ENCODE measurements at places on chromosomes 16 and 17.

- DNase-seq, result no peak
These were observed 4.8 kb downstream of the SCGB1C2 start for GRCh38 chr17:142102-142661.

GRCh38 chr16:85228970-85229430 lies 116.7 kb upstream of the CIBAR2 start:
- DNase-seq, result no peak

DNA sequence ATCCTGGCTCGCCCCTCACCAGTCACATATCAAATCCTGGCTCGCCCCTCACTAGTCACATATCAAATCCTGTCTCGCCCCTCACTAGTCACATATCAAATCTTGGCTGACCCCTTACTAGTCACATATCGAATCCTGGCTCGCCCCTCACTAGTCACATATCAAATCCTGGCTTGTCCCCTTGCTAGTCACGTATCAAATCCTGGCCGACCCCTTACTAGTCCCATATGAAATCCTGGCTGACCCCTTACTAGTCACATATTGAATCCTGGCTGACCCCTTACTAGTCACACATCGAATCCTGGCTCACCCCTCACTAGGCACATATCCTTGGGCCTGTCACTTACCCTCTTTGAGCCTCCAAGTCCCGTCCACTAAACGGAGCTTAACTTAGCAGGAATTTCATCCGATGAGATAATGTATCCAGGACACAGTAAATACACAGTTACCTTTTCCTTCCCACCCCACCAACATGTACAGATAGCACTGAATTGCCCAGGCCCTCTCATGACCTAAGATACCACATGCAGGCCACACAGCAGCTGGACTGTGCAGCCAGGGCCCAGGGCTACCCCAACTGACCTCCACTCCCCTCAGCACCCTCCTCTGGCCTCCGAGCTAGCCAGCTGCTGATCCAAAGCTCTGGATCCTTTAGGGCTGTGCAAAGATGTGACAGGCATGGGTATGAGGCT lies 157.8 kb upstream of the RPH3AL start:
- DNase-seq, result no peak

- DNase-seq, result peak; percentile 70
These were observed 1.7 kb downstream of the HEXIM1 start for GRCh38 chr17:45149669-45150664.

GRCh38 chr16:588639-588888 lies 1.3 kb upstream of the RAB40C start:
- DNase-seq, result no peak

- DNase-seq, result no peak
These were observed 312.7 kb upstream of the CCL2 start for GRCh38 chr17:33942414-33942813.

GRCh38 chr16:55062442-55062841 lies 131.8 kb downstream of the IRX5 start:
- DNase-seq, result no peak

- no peak for DNase-seq
These were observed at the start of the genes CXCL16 and ZMYND15 for GRCh38 chr17:4739122-4740024. CXCL16 (minus strand) TSS chr17:4739928; CDS start chr17:4739339, 589 bp downstream. ZMYND15 (plus strand) TSS chr17:4739833; CDS start chr17:4740549, 716 bp downstream.

- no peak for DNase-seq
These were observed 15.7 kb upstream of the RNF213 start for GRCh38 chr17:80244871-80245509.

DNA sequence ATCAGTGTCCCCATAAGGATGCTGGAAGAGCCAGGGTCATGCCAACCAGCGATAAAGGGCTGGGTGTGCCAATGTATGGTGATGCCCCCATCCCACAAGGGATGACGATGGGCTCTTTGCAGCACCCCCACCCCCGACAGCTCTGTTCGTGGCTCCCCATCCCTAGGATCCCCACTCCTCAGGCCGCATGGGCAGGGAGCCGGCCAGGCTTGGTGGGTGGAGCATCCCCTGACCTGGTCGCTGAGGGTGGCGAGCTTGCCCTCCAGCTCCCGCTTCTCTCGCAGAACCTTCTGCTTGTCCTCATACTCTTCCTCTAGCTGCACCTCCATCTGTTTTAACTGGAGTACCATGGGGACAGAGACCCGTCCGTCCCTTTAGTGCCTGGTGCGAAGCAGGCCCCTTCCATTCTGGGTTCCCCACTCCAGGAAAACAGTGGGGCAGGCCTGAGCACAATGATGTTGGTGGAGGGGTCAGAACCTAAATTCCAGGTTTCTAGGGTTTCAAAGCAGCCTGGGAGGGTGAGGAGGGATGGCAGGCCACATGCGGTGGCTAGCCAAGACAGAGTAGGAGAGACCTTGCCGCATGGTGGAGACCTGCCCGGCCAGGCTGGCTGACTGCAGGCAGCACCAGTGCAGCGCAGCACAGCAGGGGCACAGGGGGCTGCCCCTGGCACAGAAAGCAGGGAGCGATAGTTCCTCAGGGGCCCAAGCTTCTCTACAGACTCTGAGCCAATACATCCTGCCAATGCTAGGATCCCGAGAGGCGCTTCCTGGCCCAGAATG lies 50.3 kb downstream of the PIPOX start:
- no peak for DNase-seq

DNA sequence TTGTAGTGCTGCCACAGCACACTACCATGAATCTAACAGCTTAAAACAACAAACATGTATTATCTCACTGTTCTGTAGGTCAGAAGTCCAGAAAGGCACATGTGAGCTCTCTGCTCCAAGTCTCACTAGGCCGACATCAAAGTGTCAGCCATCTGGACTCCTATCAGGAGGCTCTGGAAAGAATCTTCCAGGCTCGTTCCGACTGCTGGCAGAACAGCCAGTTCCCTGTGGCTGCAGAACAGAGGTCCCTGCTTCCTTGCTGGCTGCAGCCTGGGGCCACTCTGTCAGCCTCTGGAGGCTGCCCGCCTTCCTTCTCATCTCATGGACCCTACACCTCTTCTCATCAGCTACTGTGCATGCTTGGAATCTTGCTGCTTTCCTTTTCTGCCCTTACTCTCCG lies 168.9 kb downstream of the CBLN1 start:
- no peak for DNase-seq

DNA sequence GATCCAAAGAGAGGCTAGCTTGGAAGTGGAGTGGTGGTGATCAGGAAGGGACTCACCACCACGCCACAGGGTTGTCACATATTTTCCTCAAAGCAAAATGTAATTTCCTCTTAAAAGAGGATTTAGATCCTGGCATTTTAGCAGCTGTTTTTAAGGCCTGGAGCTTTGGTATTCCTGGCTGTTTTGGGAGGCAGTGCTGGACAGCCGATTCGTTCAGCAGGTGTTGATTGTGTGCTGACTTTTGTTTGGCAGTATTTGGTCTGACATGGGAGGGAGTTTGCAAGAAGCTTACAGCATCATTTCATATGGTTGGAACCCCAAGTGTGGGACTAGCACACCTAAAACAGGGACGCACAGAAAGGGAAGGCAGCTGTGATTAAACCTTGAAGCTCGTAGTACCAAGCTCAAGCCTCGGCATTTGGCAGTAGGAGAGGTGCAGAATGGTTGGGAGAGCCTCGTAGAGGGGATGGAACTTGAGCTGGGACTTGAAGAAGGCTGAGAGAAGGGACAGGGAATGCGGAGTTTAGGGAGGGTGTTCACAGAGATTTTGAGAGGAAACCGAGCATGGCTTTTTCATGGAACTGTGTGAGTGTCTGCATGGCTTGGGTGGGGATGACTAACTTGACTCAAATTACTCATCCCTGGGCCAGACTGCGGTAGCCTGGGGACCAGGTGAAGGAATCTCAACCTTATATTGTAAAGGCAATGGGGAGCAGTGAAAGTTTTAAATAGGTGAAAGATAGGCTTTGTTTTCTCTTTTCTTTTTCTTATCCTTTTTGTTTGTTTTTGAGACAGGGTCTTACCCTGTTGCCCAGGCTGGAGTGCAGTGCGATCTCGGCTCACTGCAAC lies 52.3 kb downstream of the RPTOR start:
- DNase-seq, result no peak

GRCh38 chr17:80166446-80166845 lies 3.4 kb upstream of the CARD14 start:
- no peak for DNase-seq

- DNase-seq, result no peak
These were observed 36.1 kb upstream of the ATP2C2 start for GRCh38 chr16:84331998-84332780.

GRCh38 chr16:46897471-46897870 lies 13.3 kb downstream of the GPT2 start:
- no peak for DNase-seq

DNA sequence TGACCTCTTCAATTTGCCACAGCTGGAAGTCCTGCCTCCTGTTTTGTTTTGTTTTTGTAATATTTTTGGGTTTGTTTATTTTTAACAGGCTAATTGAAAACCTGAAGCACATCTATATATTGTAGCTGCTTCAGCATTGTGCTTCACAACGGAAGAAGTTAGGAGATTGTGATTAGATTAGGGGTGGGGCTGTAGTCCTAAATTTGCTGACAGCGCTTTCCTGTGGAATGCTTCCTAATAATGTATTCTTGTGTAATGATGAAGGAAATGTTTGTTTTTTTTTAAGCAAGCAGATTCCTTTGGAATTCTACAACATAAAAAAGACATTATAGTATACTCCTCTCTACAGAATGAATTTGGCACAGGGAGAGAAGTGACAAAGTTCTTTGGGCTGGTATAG lies 70.1 kb downstream of the NLK start:
- no peak for DNase-seq

- peak; percentile 79 for DNase-seq
These were observed 352 bp downstream of the MARF1 start for GRCh38 chr16:15642557-15643047.

DNA sequence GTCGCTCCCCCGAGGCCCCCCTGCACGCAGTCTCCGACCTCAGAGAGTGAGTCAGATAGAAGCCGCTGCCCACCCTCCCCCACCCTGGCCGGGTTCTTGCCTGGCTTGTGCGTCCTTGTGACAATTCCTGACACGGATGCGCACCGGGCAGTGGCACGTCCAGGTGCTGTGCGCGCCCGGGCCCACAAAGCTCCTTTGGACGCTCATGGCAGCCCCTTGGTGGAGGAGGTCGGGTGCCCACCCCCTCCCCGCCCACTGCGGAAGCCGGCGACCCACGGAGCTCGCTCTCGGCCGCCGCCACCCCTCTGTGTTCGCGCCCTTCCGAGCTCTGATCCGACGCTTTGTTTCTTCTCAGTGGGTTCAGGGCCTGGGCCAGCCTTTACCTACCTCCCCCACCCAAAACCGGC lies 662 bp upstream of the TUBB3 start:
- DNase-seq, result no peak

DNA sequence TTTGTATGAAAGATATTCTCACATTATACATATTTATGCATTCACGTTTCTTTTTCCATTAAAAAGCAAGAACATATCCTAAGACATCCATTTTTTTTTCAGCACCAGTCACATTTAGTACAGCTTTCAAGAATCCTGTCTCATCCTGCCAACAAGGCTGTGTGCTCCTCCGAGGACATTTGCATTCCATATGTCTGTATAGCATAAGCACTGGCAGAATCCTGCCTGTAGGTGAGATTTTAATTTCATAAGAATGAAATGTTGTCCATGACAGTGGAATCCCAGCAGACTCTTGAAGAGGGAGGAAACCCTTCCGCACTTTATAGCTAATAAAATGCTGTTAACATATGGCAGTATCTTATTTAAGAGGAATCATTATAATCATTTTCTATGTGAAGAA lies 2.9 kb upstream of the PMP22 start:
- no peak for DNase-seq

DNA sequence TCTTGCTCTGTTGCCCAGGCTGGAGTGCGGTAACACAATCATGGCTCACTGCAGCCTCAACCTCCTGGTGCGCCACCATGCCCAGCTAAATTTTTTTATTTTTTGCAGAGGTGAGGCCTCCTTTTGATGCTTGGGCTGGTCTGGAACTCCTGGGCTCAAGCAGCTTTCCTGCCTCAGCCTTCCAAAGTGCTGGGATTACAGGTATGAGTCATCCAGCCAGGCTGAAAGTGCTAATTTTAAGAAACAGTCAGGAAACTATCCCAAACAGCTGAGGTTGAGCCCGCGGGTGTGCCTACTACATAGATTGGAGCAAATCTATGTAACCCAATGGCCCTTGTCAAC lies 738 bp upstream of the XPO6 start:
- DNase-seq, result no peak

DNA sequence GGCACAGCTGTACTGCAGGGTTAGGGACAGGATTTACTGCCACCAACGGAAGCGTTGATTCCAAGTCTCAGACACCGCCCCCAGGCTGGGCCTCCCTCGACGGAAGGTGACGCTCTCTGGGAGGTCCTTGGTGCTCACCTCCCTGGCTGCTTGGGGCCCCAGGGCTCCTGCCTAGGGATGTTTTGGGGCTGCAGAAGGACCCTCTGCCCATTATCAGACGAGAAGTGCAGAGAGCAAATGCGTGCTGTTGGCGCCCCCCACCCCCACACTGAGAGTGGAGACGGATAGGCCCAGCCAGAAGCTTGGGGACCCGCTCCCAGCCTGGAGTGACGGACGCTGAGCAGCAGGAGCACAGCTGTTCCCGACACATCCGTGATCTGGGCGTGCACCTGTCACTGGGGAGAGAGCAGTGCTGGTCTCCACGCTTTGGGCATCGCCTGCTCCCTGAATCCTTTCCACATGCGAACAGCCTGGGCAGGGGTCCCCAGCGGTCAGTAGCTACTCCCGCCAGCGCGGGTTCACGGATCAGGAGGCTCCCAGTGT lies 5.1 kb upstream of the SOX8 start:
- no peak for DNase-seq

GRCh38 chr16:50267151-50267631 lies 840 bp downstream of the ADCY7 start:
- DNase-seq, result no peak

DNA sequence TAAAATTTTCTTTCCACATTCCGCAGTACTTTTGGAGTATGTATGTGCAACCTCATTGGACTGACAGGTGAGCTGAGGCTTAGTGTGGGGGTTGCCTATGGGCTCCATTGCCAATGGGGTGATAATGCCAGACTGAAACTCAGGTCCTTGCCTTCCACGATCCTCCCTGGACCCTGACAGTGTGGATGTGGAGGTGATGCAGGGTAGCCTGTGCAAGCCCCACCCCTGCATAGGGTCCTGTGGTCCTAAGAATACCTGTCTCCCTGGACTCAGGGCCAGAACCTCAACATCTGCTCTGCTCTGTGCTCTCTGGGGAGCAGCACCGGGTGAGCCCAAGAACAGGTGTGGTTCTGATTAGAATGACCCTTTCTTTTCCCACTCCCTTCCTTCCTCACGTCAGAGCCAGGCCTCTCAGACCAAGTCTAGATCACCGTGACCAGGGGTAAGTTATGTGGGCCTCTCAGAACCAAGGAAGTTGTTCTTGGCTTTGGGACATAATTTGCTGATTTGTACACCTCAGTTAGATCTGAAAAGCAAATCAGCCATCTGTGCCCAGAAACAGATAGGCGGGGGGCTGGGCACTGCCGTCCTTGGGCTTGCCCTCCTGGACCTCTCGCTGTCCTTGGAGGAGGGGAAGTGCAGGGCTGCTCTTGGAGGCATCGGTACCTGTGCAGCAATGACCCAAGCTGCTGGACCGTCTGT lies 8.4 kb upstream of the TNS4 start:
- DNase-seq, result no peak

- no peak for DNase-seq
These were observed 45.4 kb downstream of the NDEL1 start for GRCh38 chr17:8481089-8481488.

GRCh38 chr16:4140652-4141051 lies 24.4 kb upstream of the ADCY9 start:
- no peak for DNase-seq
